ENCODE measurements at places on chromosomes 16 and 17. TPM values are rescaled to one million over a fixed set of nuclear protein-coding genes. Genes with fewer than 3 reads are reported as not detected.

CCL7 gene
- total RNA-seq, result not detected

TOX3 gene
- total RNA-seq, result 20.2 TPM

RNF222 gene
- 0.09 TPM for total RNA-seq

RAB37 gene
- total RNA-seq, result 2.5 TPM

LGALS9B gene
- total RNA-seq, result not detected

FLII gene
- 298 TPM for total RNA-seq

CLEC18C gene
- not detected for total RNA-seq

HSD17B1 gene
- 1.3 TPM for total RNA-seq

CLEC18A gene
- 1.6 TPM for total RNA-seq

SLX1B gene
- 82.1 TPM for total RNA-seq

ASIC2 gene
- 0.74 TPM for total RNA-seq
